ENCODE measurements at places on chromosomes 1 and 21. TPM values are rescaled to one million over a fixed set of nuclear protein-coding genes. Genes with fewer than 3 reads are reported as not detected.
A peak's percentile ranks its signal among the peaks of the same experiment; 100 is the strongest.

The OR2T11 gene
- total RNA-seq = not detected

GRCh38 chr21:42165901-42166300 is 53.0 kb upstream of the ABCG1 start:
- no peak overlapping the region for H3K4me3 ChIP-seq
- no peak for DNase-seq
- H3K36me3 ChIP-seq = no peaks in the 10 kb centered on the region
- no peak overlapping the region for H3K27ac ChIP-seq
- peaks cover 2% of the 10 kb centered on the region for H3K4me1 ChIP-seq

The HES3 gene
- total RNA-seq = 67.9 TPM

The TESK2 gene
- total RNA-seq = 10.9 TPM

- no peaks in the 10 kb centered on the region for H3K36me3 ChIP-seq
- H3K27ac ChIP-seq = no peak overlapping the region
- H3K4me1 ChIP-seq = no peaks in the 10 kb centered on the region
- no peak overlapping the region for H3K4me3 ChIP-seq
Measured at GRCh38 chr21:36999131-36999898, 7.2 kb upstream of the RIPPLY3 start.

DNA sequence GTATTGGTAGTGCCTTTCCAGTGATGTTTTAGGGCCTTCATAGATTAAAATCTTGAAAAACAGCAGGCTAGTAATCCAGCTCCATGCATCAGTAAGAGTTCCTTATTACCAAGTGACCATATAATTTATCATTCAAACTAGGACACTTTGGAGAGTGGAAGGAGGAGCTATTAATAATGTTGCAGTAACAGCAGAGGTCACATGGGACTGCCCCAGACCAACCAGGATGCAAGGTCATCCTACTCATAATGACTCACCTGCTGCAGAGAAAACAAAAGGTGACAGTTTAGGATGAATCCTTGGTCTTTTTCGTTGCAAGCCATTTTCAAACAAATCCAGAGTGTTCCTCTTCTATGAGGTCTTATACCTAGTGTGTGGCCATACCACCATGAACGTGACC is 187.4 kb downstream of the NUF2 start:
- H3K27me3 ChIP-seq = no peaks in the 10 kb centered on the region
- no peak overlapping the region for H3K4me3 ChIP-seq
- H3K36me3 ChIP-seq = no peaks in the 10 kb centered on the region
- no peak overlapping the region for H3K27ac ChIP-seq
- H3K4me1 ChIP-seq = peaks cover 10% of the 10 kb centered on the region
- DNase-seq = no peak

- no peaks in the 10 kb centered on the region for H3K27me3 ChIP-seq
- no peak overlapping the region for H3K4me3 ChIP-seq
- H3K36me3 ChIP-seq = no peaks in the 10 kb centered on the region
- peaks cover 10% of the 10 kb centered on the region for H3K4me1 ChIP-seq
- no peak for DNase-seq
Measured at GRCh38 chr1:22228505-22228911, 85.6 kb upstream of the WNT4 start.

GRCh38 chr1:199178646-199179045 is 539.8 kb downstream of the PTPRC start:
- DNase-seq = no peak
- H3K4me3 ChIP-seq = no peak overlapping the region
- no peaks in the 10 kb centered on the region for H3K4me1 ChIP-seq
- H3K36me3 ChIP-seq = no peaks in the 10 kb centered on the region
- H3K27ac ChIP-seq = no peak overlapping the region
- H3K27me3 ChIP-seq = no peaks in the 10 kb centered on the region

The ZNF281 gene
- 61.3 TPM for total RNA-seq

DNA sequence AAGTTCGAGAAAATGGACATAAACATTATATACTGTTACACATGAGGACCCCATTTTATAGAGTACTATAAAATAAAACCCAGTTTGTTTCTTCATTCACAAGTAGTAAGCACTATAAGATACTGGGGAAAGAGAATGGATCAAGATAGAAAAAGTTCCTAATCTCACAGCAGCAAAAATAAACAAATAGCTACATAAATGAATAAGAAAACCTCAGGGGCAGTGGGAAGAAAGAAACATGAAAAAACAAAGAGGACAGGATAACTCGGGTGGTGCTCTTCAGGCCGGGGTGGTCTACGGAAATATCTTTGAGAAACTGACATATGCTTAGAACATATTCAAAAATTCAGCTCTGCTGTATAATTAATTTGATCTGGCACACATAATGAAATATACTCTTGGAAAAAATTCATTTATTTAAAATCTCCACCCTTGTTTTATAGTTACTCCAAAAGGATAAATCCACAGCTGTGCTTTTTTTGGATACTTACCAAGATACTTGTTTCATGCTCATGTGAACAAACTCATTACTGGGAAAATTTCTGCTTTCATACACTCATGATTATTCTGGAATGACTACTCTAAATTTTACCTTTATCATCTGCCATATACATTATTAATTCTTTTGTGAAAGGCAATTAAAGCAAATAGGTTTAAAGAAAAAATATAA is 20.0 kb downstream of the CEP170 start:
- no peaks in the 10 kb centered on the region for H3K27me3 ChIP-seq
- H3K36me3 ChIP-seq = peaks cover 15% of the 10 kb centered on the region
- H3K27ac ChIP-seq = no peak overlapping the region
- H3K4me3 ChIP-seq = no peak overlapping the region
- DNase-seq = no peak

GRCh38 chr1:116577759-116578314 is 7.0 kb upstream of the CD58 start:
- no peaks in the 10 kb centered on the region for H3K36me3 ChIP-seq
- H3K27me3 ChIP-seq = no peaks in the 10 kb centered on the region
- H3K4me1 ChIP-seq = no peaks in the 10 kb centered on the region
- no peak overlapping the region for H3K27ac ChIP-seq
- DNase-seq = no peak

The SYCP1 gene
- total RNA-seq = 0.44 TPM

DNA sequence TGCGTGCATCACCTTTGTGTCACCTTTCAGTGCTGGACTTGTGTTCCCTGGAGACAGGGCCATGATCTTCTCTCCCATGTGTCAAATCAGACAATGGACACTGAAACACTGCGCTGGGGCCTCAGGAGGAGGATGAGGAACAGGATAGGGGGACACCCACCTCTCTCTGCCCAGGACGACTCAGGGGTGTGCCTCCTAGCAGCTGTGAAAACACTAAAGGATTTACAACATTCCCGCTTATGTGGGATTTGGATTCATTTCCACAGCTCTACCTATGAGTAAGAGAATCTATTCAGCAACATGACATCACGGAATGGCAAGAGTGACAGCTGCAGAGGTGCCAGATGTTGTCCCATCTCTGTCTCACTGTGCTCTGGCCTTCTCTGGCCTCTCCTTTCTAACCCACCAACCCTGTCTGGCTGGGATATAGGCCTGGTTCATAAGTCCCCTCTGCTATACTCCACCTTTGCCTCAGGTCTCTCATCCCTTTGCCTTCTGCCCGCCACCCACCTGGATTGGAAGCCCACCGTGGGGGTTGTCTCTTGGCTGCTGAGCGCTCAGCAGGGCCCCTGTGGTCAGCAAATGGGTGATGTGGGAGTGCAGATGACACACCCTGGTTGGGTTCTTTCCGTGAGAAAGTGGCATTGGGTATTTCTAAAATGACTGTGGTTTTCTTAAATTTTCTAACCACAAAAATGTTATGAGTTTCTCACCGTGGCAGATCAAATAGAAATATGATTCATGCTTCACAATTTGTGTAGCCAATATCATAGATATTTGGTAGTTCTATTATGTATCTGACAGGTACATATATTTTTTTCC is 47.1 kb upstream of the TLR5 start:
- no peak for DNase-seq
- H3K4me3 ChIP-seq = no peak overlapping the region
- no peak overlapping the region for H3K27ac ChIP-seq
- H3K4me1 ChIP-seq = no peaks in the 10 kb centered on the region
- H3K27me3 ChIP-seq = no peaks in the 10 kb centered on the region

The EXO1 gene
- total RNA-seq = 36.4 TPM

The OR2T35 gene
- total RNA-seq = not detected

DNA sequence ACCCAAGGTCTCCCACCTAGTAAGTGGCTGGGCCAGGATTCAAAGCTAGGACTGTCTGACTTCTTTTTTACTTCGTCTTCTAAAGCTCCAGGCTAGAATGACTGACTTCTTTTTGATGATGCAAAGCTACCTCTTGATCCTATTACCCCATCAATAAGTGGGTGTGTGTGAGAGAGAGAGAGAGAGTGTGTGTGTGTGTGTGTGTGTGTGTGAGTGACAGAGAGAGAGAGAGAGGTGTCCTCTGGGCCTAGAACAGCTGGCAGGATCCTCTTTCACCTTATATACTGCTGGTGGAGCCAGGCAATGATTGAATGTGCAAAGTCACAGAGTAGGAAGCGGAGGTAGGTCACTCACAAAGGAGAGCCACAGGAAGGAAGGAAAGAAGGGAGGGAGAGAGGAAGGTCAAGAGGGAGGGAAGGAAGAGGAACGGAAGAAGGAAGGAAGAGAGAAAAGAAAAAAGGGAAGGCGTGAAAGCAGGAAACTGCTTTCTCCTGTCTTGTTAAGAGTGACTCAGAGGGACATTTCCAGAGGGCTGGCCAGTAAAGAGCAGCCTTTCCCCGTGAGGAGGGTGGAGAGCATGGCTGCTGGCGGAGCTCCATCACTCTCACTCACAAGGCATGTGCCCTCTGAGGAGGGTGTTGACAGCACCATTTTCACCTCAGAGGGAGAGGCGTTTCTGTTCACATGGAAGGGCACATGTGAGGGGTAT is 68.9 kb downstream of the CDC7 start:
- no peaks in the 10 kb centered on the region for H3K27me3 ChIP-seq
- no peak overlapping the region for H3K4me3 ChIP-seq
- no peak overlapping the region for H3K27ac ChIP-seq
- no peak for DNase-seq

DNA sequence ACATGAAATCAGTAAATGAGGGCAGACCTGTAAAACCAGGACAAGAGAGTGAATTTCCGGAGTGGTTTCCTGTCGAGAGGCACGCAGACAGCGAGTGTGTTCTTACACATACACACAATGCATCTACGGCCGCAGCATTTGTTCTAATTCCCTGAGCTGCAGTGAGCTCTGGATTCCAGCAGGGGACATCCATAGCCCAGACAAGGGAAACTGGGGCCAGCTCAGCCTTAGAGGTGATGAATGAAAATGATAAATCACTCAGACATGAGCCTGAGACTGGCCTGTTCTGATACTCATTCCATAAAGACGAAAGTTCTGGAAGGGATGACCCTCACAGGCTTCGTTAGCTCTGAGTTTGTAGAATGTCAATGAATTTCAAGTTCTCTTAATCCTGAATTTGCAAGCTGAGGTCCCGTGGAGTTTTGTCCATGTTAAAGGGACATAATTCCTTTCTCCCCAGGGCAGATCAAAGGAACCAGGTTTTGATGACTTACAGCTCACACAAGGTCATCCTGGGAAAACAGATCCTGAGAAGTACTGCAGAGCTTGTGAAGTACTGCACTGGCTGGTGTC is 207.9 kb upstream of the C1orf87 start:
- no peaks in the 10 kb centered on the region for H3K36me3 ChIP-seq
- peak; percentile 61 for DNase-seq
- H3K27ac ChIP-seq = no peak overlapping the region

The PLXNA2 gene
- total RNA-seq = 1.5 TPM

GRCh38 chr1:234975122-234975940 is 153.3 kb downstream of the TOMM20 start:
- H3K36me3 ChIP-seq = no peaks in the 10 kb centered on the region
- H3K4me3 ChIP-seq = no peak overlapping the region
- no peak for DNase-seq
- H3K27me3 ChIP-seq = no peaks in the 10 kb centered on the region

DNA sequence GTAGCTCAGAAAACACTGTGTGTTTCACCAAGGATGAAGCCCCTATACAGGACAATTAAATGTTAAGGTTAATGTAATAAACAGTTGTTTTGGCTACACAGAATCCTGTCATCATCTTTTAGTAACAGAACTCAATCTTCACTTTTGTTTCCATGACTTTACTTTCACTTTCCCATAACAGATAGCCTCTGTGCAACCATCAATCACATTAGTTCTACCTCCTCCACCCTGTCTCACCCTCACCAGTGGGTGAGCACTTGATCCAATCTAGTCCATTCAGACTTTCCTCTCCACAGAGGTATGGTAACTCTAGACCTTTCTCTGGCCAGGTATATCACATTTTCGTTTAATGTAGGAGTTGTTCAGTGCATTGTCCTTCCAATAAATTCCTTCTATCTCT is 1018.5 kb downstream of the ADGRL2 start:
- no peak for DNase-seq
- no peak overlapping the region for H3K27ac ChIP-seq
- H3K4me1 ChIP-seq = no peaks in the 10 kb centered on the region
- no peak overlapping the region for H3K4me3 ChIP-seq
- H3K36me3 ChIP-seq = no peaks in the 10 kb centered on the region

- H3K27ac ChIP-seq = no peak overlapping the region
- H3K36me3 ChIP-seq = no peaks in the 10 kb centered on the region
- no peaks in the 10 kb centered on the region for H3K27me3 ChIP-seq
- H3K4me3 ChIP-seq = no peak overlapping the region
- H3K4me1 ChIP-seq = no peaks in the 10 kb centered on the region
- no peak for DNase-seq
Measured at GRCh38 chr1:187236676-187237075, 407.9 kb downstream of the PLA2G4A start.

The SLC2A5 gene
- total RNA-seq = not detected

- H3K4me1 ChIP-seq = no peaks in the 10 kb centered on the region
- H3K27ac ChIP-seq = no peak overlapping the region
- no peak for DNase-seq
Measured at GRCh38 chr1:221188458-221188857, 309.2 kb downstream of the HLX start.

DNA sequence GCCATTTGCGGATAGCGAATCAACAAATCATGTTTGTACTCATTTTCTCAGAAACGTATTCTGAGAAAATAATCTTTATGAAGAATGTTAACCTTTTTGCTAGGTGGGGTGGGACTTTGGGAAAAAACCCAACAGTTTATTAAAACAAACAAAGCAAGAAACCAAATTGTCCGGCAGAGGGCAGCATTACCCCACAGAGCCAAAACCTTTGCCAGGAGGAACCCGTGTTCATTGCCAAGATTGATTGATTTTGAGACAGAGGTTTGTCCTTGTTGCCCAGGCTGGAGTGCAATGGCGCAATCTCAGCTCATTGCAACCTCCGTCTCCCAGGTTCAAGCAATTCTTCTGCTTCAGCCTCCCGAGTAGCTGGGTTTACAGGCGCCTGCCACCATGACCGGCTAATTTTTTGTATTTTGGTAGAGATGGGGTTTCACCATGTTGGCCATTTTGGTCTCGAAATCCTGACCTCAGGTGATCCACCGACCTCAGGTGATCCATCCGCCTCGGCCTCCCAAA is 70.8 kb upstream of the RHOU start:
- H3K4me3 ChIP-seq = no peak overlapping the region
- no peaks in the 10 kb centered on the region for H3K4me1 ChIP-seq
- H3K27ac ChIP-seq = no peak overlapping the region
- peak; percentile 53 for DNase-seq
- no peaks in the 10 kb centered on the region for H3K27me3 ChIP-seq

The DIO1 gene
- total RNA-seq = not detected

- no peaks in the 10 kb centered on the region for H3K36me3 ChIP-seq
- no peaks in the 10 kb centered on the region for H3K27me3 ChIP-seq
- H3K4me3 ChIP-seq = peak overlapping the region; percentile 75
- peak overlapping the region; percentile 92 for H3K27ac ChIP-seq
- H3K4me1 ChIP-seq = no peaks in the 10 kb centered on the region
Measured at GRCh38 chr1:93346421-93346993, 800 bp downstream of the DR1 start.

- peaks cover 19% of the 10 kb centered on the region for H3K27me3 ChIP-seq
- no peaks in the 10 kb centered on the region for H3K36me3 ChIP-seq
- peak within 1 kb of the TSS; percentile 50 for H3K4me3 ChIP-seq
- no peaks in the 10 kb centered on the region for H3K4me1 ChIP-seq
- peak; percentile 99 for DNase-seq
Measured at GRCh38 chr1:1115786-1116700, at the start of gene C1orf159. Gene C1orf159, minus strand, starts transcription at chr1:1116089. Its CDS starts 24,546 bp downstream, at chr1:1091543.

All from H1 (cell line).